Kasumi-1 (cell line): ENCODE measurements at places on chromosomes 5 and 9.

GRCh38 chr5:1564182-1564748 is 40.5 kb upstream of the LPCAT1 start:
- no peak for DNase-seq

DNA sequence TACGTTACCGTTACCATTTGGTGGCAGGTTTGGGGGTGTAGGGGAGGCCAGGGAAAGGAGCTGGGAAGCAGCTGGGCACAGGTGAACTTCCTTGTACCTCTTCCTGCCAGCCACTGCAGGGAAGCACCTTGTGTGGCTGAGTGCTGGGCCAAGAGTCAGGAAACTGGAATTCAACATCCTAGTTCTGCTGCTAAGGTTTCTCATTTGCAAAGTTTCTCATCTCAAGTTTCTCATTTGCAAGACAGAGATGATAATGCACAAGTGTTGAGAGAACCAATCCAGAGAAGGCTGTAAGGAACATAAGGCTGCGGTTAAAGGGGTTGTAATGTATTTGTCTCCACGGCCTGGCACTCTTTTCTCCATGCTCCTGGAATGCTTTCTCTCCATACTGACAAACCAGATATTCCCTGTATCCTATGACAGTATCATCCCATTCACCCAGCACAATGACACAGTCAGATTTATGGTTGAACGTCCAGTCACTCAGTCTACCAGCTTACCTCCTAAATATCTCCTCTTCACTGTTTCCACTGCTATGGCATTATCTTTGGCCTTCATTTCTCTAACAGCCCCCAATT is 33.6 kb upstream of the LARP1 start:
- DNase-seq: no peak

- DNase-seq: no peak
Measured at GRCh38 chr5:169142264-169142970, 158.5 kb downstream of the SLIT3 start.

DNA sequence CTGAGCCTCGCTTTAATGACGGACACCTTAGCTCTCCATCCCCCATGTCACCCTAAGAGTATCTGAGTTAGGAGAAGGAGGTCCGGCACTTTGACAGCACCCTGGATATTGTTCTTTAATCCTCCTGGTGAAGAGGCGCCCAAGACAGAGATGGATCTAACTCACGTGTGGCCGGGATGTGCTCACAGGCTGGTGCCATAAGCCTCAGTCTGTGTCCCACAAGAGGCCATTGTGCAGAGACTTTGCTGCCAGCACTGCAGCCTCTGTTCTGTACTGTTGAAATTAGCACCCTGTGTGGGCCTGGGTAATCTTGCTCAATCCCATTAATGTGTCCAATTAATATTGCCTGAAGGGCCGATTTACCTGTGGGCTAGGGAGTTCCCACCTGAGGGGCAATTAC is 37.7 kb downstream of the NXNL2 start:
- no peak for DNase-seq

DNA sequence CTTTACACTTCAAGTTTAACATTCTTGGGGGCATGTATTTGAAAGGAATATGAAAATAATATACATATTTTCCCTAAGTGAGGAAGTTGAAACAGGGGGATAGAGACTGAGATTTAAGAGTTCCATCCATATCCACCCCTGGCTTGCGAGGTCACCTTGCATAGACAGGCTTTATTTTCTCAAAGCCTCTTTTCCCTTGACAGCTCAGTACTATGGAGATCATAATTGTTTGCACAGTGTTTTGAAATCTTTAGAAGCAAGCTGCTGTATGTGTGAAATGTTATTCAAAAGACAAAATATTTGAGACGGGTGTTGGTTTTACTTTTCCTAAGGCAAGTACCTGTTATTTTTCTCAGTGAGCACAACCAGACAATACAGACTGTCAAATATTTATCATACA is 163.1 kb downstream of the LRRC70 start:
- DNase-seq: no peak
